ENCODE measurements at places on chromosomes 4 and X. TPM values are rescaled to one million over a fixed set of nuclear protein-coding genes. Genes with fewer than 3 reads are reported as not detected.

GRCh38 chr4:156568041-156568440 is 403.6 kb downstream of the PDGFC start:
- DNase-seq: no peak

CLDN34 gene
- polyA plus RNA-seq: 0.27 TPM

TMEM154 gene
- 0.22 TPM for polyA plus RNA-seq

DNA sequence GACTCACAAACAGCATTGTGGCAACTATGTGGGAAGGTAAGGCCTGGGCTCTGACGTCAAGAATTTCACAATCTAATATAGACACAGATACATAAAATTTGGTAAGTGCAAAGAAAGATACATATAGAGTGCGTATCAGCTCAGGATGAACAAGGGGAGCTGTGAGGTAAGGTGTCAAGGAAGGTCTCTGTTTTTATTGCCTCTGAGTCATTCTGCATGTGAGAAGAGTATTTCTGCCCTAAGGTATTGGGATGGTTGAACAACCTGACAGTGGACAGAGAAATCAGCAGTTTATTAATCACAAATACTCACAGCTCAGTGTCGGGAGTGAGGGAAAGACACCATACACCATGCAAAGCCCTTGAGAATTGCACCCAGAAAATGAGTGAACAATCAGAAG is 89.8 kb downstream of the COMMD8 start:
- DNase-seq: no peak

MTM1 gene
- 2.3 TPM for polyA plus RNA-seq

DNA sequence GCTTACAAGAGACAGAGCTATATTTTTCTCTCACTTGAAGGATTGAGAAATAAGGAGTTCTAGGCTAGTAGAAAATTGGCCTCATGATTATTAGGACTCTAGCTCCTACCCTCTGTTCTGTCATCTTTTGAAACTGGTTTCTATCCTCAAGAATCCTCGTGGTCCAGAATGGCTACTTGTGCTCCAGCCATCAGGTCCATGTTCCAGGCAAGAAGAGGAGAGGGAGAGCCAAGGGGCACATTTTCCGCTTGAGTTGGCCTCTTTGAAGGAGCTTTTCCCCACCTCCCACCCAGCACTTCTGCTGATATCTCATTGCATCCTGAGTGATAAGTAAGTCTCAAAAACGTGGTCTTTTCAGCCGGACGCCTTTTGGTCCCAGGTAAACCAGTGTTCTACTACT is 7.2 kb upstream of the SORBS2 start:
- DNase-seq: no peak

DNA sequence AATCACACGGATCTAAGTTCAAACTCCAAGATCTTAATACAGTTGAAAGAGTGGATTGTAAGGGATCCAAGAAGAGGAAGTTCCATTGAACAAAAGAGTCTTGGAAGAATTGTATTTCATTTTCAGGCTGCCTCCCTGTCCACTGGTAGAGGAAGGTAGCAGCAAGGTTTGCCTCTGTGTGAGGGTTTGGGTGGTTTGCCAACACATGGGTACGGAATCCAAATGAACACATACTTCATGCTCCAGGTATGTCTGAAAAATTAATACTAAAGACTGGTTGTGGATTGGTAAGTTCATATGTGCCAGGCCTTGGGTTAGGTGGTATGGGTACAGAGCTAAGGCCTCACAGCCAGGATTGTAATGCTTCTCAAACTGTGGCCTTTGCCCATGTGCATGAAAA is 523.6 kb upstream of the BOD1L1 start:
- no peak for DNase-seq

SPANXN4 gene
- not detected for polyA plus RNA-seq

DNA sequence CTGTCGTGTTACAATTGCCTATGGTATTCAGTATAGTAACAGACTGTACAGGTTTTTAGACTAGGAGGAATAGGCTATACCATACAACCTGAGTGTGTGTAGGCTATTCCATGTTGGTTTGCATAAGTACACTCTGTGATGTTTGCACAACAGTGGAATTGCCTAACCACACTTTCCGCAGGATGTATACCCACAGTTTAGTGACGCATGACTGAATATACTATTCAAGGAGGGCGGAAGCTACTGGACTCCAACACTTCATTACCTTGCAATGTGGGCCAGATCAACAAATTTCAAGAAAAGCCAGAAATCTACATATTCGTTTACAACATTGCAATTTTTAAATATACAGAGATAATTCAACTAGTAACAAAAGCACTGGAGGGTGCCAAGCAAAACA is 317.2 kb downstream of the PDGFC start:
- no peak for DNase-seq

- no peak for DNase-seq
Measured at GRCh38 chrX:36787752-36788151, 220.4 kb upstream of the FAM47C start.

TEC gene
- 0.73 TPM for polyA plus RNA-seq

DNA sequence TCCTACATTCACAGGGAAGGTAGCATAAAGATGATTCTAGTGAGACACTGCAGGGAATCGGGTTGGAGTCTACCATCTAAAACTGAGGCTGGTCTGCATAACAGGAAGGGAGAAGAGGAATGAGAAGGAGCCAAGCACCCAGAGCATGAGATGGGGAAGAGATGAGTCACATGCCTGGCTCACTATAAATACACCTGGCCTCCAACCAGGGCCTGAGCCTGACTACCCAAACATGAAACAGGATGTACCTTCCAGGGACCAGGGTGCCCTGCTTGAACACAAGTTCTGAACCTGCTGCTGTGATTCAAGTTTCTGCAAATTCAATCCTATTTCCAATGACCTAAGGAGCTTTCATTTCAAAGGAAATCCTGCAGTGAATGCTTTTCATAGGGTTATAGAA is 24.9 kb downstream of the CD99L2 start:
- no peak for DNase-seq

- DNase-seq: no peak
Measured at GRCh38 chr4:153566631-153567150, 100.5 kb downstream of the TMEM131L start.

NLRP2B gene
- polyA plus RNA-seq: not detected

DNA sequence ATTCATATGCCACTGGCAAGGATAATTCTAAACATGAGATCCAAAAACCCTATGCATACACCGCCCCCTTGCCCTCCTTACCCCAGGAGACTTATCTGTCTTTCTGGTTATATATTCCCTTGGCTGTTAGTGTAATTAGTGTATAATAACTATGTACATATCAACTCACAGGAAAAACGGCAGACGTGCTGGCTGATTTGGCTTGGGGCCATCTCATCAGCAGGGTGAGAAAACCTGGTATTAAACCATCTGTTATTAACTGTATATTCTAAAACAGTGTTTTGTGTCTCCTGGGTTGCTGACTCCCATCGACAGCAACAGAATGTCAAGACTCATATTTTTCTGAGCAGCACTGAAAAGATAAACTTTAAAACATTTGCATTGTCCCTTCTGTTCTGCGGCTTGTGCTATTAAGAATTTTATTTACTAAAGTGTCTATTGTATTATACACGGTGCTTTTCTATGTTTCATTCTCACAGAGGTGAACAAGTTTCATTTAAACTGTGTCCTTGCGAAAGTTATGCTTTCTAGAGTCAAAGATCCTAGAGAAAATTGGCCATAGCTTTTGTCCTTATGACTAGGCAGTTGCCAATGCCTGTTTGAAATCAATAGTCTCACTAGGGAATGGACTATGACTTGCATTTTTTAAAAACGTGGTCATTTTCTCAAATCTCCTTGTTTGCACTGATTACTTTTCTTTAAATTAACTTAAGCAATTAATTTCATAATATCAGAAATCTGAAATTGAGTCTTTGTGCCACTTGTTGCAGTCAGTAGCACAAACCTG is 211.5 kb upstream of the MID1 start:
- no peak for DNase-seq

DNA sequence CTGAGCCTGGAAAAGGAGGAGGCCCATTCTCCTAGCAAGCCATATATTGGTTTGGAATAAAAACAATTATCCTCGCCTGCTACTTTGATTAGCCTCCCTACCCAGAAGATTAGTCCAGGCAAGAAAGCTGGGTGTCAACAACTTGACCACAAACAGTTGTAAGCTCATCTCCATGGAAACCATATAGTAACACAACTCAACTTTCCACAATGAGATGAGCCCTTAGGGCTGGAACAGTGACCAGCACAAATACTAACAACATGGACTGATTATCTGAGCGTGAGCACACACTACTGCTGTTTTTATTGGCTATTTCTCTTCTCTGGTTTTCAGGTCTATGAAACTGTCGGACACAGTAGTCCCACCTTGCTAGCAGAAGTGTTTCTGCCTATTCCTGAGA is 80.8 kb downstream of the CC2D2A start:
- DNase-seq: no peak

GRCh38 chrX:130915302-130915701 is 12.3 kb upstream of the ENOX2 start:
- DNase-seq: no peak

YY2 gene
- 0.71 TPM for polyA plus RNA-seq

DNA sequence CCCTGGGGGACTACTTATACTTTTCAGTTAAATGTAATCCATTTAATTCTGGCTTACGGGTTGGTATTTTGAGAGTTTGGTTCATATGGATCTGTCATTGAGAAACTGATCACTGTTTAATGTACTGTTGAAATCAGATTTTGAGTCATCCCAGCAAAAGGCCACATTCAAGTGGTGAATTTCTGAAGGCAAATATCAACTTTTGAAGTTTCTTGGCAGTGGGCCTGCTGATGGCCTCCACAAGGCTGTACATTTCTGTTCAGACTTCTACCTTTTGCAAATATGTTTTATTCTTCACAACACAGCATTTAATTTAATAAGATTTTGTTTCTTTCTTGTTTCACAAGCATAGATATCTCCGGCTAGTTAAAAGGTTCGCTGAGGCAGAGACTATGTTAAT is 138.7 kb downstream of the PDGFC start:
- no peak for DNase-seq

GRCh38 chrX:20265726-20266681 is 705 bp downstream of the RPS6KA3 start:
- DNase-seq: peak; percentile 45

AKAP4 gene
- not detected for polyA plus RNA-seq

- no peak for DNase-seq
Measured at GRCh38 chr4:33961761-33962160, 2282.6 kb downstream of the ARAP2 start.

- DNase-seq: no peak
Measured at GRCh38 chr4:57076646-57077045, 33.5 kb downstream of the IGFBP7 start.

DNA sequence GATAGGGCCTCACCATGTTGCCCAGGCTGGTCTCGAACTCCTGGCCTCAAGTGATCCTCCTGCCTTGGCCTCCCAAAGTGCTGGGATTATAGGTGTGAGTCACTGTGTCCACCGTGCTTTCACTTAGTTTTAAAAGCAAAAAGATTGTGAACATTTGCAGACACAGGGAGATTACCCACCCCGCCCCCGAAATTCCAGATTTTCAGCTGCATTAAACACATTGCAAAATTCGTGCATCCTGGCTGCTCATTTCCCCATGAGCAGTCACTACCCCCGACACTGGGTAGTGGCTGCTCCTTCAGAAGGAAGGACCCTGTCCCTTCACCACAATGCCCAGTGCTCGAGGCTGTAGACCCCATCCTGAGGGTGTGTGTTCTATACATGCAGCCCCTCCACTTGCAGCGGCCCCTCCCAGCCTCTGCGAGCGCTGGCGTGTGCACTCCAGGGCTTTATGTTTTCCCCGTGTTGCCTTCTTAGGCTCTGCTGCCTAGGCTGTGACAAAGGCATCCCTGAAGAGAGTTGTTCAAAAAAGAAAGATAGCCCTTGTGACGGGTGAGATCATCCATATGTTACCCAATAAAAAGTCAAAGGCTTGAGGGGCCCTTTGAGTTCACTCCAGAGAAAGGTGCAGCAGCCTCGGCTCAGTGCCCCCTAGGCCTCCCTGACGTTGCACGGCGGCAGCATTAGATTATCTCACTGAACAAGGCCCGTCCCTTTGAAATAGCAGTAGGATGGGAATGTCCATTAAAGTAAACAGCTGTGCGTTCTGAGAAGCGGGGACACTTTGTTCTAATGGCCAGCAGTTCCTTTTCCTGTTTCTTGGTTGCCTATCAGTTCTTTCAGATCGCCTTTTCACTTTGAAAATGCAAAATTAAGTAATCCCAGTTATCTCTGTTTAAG is 71.6 kb downstream of the SHROOM2 start:
- no peak for DNase-seq

DNA sequence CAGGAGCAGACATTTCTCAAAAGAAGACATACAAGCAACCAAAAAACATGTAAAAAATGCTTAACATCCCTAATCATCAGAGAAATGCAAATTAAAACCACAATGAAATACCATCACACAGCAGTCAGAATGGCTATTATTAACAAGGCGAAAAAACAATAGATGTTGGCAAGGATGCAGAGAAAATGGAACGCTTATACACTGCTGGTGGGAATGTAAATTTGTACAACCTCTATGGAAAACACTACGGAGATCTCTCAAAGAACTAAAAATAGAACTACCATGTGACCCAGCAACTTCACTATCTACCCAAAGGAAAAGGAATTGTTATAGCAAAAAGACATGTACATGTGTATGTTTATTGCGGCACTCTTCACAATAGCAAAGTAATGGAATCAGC is 71.5 kb downstream of the PPP4R3C start:
- DNase-seq: no peak

DNA sequence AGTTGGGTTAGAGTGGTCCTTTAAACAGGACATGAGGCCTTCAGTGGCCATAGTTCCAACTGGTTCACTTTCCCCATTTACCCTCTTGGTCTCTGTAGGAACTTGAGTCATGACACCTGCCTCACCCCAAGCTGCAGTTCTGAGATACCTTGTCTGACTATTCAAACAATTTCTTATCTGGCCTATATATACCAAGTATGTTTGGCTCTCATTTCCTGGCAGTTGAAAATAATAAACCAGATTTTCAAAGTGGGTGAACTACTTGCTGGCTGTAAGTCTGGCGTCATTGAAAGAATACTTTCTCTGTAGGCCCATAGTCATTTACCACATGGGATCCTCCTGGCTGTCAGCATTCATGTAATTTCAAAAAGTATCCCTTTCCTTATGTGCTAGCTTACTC is 228.8 kb downstream of the SHROOM3 start:
- DNase-seq: no peak

DNA sequence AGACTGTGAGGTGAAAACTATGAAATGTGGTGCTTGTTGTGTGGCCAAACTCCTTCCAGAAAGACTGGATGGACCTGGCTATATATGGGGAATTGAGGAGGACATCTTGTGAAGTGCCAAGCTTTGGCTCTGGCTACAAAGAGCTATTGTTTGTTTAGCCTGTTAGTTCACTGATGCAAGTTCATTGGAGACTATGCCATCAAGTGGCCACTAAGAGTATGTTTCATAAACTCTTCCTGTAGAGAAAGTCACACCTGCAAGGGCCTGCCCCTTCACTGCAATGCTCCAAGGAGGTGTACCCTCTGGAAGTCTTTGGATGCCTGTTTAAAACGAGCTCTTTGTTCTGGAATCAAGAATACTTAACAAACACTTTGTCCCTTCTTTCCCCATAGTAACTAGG is 382.0 kb downstream of the GABRG1 start:
- no peak for DNase-seq

- DNase-seq: no peak
Measured at GRCh38 chr4:47749858-47750257, 88.0 kb downstream of the CORIN start.

SMR3B gene
- not detected for polyA plus RNA-seq

MAGED4B gene
- polyA plus RNA-seq: 114 TPM
